Cardiac fibroblast (primary cell): ENCODE measurements at places on chromosomes 13 and 19.

DNA sequence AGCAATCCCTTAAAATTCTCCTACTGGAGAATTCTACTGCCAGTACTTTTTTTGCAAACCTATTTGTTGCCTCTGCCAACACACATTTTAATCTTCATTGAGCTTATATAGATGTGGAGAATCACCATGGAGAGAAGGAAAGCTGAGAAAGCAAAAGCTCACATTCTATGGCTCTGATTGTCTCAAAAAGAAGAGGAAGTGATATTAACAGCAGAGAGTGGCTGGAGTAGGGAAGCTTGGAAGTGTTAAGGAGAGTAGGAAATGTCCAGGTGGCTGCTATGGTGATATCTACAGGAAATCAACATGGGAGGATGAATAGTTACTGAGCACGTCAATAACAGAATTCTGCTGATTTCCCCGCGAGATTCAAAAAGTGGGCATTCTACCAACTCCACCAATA lies 78.8 kb upstream of the TDRD3 start:
- DNase-seq, result no peak

GRCh38 chr13:72842991-72843390 lies 61.1 kb downstream of the PIBF1 start:
- no peak for DNase-seq

DNA sequence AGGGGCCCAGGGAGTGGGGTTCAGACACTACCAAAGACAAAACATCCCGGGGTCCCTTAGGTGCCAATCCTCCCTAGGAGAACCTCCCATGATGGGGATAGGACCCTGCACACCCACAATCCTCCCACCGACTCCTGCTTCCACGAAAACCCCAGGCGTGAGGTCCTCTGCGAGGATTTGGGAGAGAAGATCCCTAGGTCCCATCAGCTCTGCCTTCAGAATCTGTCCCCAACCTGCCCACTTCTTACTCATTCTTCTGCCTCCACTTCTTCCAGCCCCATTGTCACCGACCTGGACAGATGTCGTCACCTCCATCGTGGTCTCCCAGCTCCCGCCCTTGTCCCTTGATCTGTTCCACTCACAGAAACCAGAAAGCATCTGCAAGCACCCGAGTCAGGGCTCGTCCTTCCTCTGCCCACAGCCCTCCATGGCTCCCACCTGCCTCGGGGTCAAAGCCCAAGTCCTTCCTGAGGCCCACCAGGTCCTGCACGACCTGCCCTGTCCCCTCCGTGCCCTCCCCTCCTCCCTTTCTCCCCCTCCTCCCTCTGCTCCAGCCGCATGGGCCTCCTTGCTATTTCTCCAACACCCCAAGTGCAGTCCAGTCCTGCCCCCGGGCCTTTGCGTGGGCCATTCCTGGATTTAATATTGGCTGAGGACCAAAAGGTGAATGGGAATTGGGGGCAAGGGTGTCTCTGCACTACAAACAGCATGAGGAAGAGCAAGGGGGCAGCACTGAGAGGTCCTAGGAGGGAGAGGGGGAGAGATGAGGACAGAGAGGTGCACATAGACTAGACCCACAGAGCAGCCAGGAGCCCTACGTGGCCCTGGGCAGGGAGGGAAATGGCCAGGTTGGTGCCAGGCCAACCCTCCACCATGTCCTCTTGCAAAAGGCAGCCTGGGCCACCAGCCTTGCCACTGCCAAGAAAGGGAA lies 51.3 kb downstream of the PTPRS start:
- DNase-seq, result no peak

GRCh38 chr19:4939466-4939865 lies 29.4 kb upstream of the KDM4B start:
- DNase-seq, result no peak

DNA sequence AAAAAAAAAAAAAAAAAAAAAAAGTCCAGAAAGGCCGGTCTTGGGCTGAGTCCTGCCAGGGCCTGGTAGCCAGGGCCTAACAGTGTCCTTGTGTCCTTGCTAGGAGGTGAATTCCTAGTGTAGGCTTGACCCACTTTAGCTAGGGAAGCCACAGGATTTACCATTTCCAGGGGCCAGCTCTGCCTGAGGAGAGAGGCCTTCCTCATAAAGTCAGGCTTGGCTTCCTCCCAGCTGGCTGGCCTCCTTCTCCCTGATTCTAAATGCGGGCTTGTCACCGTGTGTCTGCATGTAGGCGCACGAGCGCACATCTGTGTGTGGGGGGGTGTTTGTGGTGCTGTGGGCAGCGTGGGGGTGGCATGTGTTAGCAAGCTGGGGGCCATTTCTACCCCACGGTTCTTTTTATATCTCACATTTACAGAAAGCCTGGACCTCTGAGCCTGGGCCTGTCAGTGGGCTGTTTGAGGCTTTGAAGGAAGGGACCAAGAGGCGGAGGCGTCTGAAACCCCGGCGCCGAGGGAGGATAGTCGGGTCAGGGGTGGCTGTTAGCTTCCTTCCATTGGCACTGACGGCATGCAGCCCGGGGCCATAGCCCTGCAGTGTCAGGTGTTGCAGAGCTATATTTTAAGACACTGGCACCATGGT lies 31.7 kb downstream of the IER2 start:
- DNase-seq, result peak; percentile 55

DNA sequence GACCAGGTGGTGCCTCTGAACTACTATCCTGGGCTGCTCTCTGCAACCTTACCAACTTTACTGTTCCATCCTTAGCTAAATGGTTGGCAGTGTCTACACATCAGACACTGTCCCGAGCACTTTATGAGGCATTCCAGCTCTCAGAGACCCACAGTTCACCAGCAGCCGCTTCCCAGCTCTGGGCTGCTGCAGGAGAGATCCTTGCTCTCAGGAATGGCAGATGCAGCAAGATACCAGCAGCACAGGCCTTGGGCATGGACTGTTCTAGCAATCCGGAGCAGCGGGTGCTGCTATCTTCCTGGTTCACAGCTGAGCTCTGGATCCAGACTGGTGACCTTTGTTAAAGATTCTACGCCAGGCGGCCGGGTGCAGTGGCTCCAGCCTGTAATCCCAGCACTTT lies 3.3 kb upstream of the LPAR2 start:
- no peak for DNase-seq

- peak; percentile 88 for DNase-seq
These were observed 715.8 kb downstream of the UQCRFS1 start for GRCh38 chr19:28497137-28497536.

DNA sequence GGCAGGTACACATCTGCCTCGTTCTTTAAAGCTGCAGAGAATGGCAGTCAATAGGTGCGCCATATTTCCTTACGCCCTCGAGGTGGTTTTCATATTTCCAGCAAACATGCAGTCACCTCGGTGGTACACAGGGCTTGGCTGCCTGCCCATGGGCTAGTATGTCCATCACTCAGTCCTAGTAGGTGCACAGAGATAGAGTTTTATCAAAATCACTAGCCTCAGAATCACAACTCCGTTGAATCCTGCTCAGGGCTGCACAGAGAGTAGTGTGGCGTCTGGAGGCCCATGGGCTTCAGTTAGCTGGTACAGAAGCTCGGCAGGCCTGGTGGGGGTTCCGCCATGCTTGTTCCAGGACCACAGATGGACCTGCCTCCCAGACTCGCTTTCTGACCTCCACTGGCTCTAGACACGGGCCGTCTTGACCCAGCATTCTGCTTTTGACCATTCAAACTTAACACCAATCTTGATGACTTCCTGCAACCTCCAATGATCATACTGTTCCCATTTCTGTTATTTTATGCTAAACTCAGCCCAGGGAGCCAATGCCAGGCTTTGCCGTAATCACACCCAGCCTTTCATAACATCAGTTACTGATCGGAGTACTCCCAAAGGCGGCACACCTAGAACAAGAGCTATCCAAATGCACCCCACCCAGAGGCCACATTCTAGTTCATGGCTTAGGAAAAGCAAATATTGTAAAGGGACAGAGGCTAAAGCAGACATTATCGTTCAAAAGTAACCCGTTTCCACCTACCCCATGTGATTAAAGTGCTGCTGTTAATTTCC lies 120.4 kb downstream of the RAB20 start:
- DNase-seq, result no peak

DNA sequence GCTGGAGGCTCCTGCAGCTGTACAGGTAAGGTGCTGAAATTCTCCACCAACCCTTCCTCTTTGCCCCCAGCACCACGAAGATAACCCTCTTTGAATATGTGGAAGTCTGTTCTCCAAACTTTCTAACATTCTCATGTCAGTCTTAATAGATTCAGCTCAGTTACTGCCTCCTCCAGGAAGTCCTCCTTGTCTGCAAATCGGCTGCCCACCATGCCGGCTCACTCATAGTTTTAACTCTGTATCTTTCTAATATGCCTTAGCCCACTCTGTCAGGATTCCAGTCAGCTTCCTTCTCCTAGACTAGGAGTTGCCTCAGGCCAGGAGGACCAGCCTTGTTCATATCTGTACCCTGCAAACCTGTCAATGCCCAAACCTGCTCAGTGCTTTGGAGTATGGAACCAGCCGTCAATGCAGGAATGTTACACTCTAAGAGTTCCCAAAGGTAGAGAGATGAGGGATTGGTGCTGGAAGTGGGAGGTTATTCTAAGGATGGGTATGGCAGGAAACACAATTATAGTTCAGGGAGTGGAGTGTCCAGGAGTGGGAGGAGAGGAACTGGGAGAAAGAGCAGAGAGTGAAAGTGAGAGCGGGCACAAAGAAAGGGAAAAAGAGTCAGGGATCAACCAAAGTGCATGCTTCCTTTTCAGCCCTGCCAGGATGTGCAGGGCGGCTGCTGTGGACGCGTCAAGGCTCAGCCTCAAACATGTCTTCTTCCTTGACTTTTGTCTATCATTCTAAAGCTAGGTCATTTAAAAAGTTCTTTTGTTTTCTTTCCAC lies 38.0 kb upstream of the ALOX5AP start:
- DNase-seq, result peak; percentile 58

- DNase-seq, result no peak
These were observed 230.7 kb downstream of the RFC3 start for GRCh38 chr13:34048652-34049051.

DNA sequence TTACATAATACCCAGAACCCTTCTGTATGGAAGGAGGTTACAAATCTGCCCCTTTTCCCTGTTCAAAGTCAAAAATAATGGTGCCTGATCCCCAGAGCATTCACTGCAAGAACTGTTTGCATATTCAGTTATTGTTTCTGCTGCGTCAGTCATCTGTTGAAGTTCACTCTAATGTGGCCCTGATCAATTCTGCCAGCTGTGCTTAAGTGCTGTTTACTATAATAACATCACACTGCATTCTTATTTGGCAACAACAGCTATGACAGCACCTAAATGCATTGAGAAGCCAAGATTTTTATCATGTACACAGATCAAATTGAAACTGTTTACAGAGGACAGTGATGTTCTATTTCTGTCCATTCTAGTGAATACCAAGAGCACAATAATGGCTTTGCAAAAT lies 115.9 kb downstream of the DACH1 start:
- DNase-seq, result no peak
